ENCODE measurements at places on chromosomes 4 and X. TPM values are rescaled to one million over a fixed set of nuclear protein-coding genes. Genes with fewer than 3 reads are reported as not detected.

DNA sequence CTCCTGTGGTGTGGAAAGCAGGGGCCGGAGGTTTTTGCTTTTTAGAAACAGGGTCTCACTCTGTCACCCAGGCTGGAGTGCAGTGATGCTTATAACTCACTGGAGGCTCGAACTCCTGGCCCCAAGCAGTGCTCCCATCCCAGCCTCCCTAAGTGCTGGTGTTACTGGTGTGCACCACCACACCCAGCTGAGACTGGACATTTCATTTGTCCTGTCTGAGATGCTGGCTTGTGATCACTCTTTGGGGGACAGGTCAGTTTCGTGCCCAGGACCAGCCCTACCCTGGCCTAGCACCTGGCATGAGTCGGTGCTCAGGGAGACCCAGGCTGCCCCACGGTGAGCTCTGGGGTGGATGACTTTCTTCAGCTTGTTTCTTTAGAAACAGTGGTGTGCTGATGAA is 11.3 kb downstream of the PSAPL1 start:
- no peak for DNase-seq

DNA sequence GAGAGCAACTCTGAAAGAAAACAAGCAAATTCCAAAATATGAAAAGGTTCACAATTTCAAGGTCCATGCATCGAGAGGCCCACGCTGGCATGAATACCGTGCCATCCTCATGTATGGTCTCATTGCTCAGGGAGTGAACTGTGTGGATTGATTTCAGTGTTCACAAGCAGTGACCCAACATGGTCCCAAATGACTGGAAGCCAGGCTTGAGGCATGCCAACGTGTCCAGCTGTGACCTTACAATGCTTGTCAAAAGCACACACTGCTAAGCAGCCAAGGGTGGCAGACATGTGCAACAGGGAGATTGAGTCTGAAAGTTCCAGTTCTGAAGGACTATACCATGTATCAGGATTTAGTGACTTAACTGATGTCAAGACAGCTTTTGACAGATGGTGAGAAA is 58.7 kb upstream of the CLDN24 start:
- no peak for DNase-seq

DNA sequence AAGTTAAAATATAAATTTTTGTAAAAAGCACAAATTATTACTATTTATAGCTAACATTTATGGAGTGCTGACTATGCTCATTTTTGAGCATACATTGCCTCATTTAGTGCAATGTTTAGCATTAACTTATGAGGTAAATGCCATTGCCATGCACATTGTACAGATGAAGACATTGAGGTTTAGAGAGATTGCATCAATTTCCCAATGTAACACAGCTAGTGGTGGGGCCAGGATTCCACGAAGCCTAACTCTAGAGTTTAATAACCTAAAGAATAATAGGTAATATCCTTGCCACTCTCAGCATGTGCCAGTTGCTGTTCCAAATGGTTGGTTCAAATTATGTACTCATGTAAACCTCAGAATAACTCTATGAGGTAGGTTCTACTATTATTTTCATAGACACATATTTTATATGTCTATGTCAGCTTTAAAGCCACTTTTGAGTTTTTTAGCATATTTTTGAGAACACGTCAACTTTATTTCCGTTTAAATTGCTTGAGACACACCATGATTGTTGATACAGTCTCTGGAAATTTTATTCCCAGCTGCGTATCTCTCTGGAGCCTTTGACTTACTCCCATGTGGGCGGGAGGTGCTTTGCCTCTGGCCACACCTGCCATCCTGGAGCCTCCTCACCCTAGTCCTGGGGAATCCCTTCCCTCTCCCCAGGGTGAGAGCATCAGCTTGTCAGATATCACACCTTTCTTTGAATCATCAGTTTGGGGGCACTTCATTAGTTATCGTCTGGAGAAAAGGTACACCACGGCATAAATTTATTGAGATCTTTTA is 10.8 kb upstream of the ADH1A start:
- no peak for DNase-seq

GRCh38 chrX:139224953-139225665 is 305.4 kb upstream of the F9 start:
- no peak for DNase-seq

MAGEC1 gene
- polyA plus RNA-seq, result not detected

GRCh38 chr4:138775890-138776289 is 239.7 kb upstream of the NOCT start:
- DNase-seq, result no peak

KCNE5 gene
- 3.1 TPM for polyA plus RNA-seq

GAGE12J gene
- not detected for polyA plus RNA-seq

- DNase-seq, result no peak
These were observed 274.6 kb upstream of the GALNTL6 start for GRCh38 chr4:171538601-171539100.

DNA sequence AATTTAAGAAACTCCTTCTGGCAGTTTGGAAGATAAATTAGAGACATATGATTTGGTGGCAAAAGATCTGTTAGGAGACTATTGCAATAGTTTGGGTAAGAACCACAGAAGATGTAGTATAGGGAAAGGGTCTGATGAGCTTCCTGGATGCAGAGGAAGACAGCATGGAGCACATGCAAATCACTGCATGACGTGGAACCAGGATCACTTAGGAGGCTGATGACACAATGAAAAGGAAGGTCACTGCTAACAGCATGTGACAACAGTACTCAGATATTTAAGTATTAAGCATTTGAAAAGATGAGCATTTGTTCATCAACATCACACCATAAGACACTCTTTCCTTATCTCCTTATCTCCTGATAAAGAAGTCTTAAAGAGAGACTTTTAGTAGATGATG is 167.8 kb upstream of the LDB2 start:
- no peak for DNase-seq
